ENCODE measurements at places on chromosomes 13 and 19.

DNA sequence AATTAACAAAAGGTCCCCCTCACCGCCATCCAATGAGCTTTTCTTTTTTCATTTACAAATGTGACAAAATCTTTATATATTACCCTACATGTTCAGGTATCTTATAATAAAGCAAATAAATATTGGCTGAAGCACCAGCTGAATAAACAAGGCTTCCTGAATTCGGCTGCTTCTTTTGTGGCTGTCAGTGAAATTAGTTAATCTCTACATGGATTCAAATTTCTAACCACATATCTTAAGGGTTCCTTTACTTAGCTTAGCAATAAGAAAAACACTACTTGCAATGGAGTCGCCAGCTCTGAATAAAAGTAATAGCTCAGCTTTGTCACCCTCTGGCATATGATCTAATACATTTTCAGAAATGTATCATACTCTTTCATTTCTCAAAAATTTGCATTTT lies 104.3 kb downstream of the CCNA1 start:
- no peak for DNase-seq

- DNase-seq: peak; percentile 22
These were observed 398.9 kb downstream of the GPC6 start for GRCh38 chr13:93625536-93625935.

- DNase-seq: peak; percentile 86
These were observed 501.5 kb downstream of the SUCLA2 start for GRCh38 chr13:47499358-47500150.

DNA sequence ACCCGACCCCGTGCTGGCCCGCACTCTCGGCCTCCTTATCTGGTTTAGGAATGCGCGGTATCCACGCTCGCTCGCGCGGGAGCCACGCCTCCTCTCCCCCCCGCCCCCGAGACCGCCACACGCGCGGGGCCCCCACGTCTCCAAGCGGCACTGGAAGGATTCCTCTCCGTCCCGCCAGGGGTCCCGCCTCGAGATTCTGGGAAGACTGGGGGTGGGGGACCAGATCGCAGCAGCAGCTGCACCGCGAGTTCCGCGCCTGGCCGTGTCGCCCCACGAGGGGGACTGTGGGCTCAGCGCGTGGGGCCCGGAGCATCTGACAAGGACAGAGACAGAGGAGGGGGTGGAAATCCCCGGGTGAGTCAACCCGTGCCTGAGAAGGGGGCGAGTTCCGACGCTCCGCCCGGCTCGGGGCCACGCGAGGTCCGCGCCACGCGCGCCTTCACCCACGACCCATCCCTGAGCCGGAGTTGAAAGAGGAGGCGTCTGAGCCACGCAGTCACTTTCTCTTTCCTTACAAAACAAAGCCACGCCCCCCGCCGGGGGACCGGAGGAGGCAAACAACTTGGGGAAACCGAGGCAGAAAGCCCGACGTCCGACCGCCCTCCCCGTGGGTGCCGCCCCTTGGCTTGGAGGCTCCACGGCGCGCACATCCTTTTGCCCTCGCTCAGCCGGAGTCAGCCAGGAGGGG lies 814 bp downstream of the S1PR2 start:
- peak; percentile 48 for DNase-seq

GRCh38 chr13:24348385-24348784 lies 39.0 kb downstream of the C1QTNF9 start:
- DNase-seq: no peak

DNA sequence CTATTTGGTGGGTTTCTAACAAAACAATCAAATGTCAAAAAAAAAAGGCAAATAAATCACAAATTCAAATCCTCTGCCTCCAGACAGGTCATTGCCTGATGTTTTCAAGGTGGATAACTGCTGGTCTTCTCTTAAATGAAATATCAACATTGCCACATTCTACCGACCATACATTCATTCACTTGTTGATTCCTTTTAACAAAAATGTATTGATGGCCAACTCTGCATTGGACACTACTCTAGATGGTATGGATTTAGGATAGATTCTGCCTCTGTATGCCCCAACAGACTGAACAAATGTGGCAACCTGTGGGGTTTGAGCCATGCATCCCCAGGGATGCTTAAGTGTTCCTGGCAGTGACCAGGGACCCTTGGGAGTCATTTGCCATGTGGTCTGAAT lies 87.6 kb upstream of the STK24 start:
- no peak for DNase-seq

DNA sequence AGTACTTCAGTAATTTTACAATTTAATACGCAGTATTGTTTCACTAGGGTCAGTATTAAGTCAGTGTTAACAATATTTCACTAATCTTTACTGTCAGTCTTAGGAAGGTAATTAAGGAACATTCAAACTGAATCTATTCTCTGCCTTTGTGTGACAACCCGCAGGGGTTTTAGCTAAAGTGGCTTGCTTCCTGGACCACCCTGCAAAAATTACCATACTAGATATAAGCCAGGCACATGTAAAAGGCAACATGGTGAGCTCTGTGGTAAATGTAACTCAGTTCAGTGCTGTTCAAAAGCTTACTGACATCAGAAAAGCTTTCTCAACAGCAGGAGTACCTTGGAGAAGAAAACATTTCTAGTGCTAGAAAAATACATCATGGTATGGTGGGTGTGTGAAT lies 116.7 kb downstream of the FREM2 start:
- no peak for DNase-seq

- DNase-seq: peak; percentile 94
These were observed 4.6 kb upstream of the FAM32A start for GRCh38 chr19:16180611-16181010.

- DNase-seq: peak; percentile 15
These were observed 855.9 kb upstream of the KLHL1 start for GRCh38 chr13:70964124-70964523.

DNA sequence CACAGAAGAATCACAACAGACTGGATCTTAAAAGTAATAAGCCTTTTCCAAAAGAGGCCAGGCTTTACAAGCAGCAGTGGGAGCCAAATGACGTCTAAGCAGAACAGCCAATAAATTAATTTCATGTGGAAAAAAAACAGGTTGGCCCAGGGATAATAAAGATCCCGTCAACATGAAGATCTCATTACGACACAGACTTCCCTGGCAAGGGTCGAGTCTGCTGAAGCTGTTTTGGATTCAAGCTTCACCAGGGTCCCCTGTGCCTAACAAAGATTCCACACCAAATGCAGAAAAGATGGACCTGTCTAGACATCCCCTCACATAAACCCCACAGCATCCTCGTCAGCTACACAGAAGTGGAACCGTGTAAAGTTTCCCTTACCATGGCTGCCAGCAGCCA lies 215.1 kb upstream of the ZNF507 start:
- no peak for DNase-seq

GRCh38 chr13:20969182-20969581 lies 66.6 kb upstream of the XPO4 start:
- DNase-seq: peak; percentile 66

DNA sequence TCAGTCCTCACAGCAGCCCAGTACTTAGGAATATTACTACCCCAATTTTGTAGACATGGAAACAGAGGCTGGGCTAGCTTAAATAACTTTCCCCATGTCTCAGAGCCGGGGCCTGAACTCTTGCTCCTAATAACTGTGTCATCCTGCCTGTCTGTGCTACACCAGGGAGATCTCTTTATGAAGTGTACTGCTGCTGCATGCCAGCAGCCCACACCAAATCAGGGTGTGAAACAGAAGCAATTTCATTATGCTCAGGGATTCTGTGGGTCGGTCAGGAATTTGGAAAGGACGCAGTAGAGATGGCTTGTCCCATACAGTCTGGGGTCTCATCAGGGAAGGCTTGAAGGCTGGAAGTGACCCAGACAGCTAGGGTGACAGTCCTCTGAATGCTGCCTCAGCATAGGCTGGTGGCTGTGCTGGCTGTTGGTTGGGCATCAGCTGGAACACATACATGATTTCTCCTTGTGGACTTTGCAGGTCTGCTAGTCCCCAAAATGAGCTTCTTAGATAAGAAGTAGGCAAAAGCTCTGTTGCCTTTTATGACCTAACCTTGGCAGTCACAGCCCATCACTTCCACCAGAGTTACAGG lies 22.6 kb downstream of the ZNF507 start:
- DNase-seq: no peak

DNA sequence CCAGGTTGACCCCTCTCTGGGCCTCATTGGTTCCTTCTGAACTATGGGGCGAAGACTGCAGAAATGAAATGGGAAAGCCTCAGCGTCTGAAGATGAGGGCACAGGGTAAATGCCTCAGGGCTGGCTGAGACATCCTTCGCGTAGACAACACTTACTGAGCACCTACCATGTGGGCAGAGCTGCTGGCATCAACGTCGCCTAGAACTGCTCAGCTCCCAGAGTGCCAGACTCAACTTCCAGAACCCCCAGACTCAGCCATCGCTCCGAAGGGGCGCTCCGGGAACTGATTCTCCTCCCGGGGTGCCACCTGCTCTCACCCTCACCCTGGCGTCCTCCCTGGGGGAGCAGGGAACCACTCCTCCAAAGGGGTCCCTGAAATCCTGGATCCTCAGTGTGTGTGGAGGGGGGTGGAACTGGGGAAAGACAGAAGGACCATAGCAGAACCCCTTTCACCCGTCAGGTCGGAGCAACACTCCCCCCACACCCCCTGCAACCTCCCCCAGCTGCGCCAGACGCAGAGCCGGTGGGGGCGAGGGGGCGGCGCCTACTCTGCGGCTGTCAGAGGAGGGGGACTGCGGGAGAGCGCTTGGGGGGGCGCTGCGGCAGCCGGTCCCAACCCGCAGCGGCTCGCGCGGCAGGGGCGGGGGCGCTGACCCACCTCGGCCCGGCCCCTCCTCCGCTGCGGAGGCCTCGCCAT lies 8.2 kb upstream of the NFIC start:
- DNase-seq: no peak

- no peak for DNase-seq
These were observed 18.3 kb downstream of the UBAC2 start for GRCh38 chr13:99218969-99219368.

DNA sequence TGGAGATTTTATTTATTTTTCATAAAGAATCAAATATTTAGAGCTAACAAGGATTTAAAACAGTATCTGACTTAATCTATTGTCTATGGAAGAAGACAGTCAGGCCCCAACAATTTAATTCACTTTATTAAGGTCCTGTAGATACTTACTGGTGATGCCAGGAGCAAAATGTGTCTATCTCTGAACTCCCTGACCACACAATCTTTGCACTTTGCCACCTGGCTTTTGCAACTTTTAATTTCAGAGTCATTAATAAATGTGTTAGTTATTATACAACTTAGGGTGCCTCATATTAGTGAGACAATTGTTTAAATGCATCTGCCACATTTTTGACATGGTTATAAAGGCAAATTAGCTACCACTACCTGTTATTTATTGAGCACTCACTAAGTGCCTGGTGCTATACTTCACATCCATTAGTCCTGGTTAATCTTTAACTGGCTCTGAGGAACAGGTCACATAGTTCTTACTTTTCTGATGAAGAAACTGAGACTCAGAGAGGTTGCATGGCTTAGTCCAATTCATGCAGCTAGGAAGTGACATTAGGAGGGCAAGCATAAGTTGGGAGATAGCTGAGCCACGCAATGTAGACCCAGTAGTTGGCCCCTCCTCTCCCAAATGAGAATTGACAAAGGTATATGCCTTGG lies 297.9 kb downstream of the DCT start:
- DNase-seq: no peak

DNA sequence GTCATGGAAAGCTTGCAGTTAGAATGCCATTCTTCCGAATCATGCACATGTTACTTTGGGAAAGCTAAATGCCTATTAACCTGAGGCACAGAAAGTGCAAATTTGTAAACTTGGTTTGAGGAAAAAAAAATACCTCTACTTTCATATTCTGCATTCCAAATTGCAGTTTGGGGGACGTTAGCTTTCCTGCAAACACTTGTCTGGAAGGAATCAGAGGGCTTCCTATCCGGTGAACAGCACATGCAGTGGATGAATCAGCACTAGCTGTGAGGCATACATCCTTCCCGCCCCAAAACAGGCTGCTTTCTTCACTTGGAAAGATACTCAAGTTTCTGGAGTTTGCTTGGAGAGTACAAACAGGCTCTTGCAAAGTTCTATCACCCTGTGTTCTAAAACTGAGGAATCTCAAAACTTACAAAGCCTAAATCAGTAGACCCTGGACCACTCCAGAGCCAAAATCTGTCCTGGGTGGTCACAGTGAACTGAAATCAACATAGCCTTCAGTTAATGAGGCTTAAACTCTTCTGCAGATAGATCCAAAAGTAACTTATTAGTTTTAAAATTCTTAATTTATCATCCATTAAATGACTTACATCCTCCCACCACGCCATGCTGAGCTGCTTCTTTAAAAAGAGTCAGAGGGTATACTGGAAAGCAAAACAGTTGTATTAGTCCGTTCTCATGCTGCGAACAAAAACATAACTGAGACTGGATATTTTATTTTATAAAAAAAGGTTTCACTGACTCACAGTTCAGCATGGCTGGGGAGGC lies 802.3 kb upstream of the ARGLU1 start:
- peak; percentile 55 for DNase-seq

DNA sequence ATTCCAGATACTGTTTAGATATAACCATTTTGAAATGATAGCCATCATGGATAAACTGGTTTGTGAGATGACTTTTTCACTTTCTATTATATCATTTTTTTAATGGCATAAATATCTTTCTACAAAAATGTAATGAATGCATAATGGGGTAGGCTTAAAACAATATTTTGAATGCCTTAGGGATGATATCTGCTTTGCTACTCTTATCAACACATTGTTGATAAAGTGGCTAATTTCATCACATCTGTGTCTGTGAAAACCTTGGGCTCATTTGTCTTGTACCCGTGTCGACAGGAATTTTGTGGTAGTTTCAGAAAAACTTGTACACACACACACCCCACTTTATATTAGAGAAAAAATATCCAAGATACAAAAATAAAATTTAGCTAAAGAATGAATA lies 44.1 kb downstream of the SLITRK6 start:
- DNase-seq: peak; percentile 11

- DNase-seq: no peak
These were observed 187.3 kb downstream of the ZNF536 start for GRCh38 chr19:30559446-30559845.

Measured in fibroblast of skin of back (primary cell).